ENCODE measurements at places on chromosomes 11 and 22. TPM values are rescaled to one million over a fixed set of nuclear protein-coding genes. Genes with fewer than 3 reads are reported as not detected.
A peak's percentile ranks its signal among the peaks of the same experiment; 100 is the strongest.

DNA sequence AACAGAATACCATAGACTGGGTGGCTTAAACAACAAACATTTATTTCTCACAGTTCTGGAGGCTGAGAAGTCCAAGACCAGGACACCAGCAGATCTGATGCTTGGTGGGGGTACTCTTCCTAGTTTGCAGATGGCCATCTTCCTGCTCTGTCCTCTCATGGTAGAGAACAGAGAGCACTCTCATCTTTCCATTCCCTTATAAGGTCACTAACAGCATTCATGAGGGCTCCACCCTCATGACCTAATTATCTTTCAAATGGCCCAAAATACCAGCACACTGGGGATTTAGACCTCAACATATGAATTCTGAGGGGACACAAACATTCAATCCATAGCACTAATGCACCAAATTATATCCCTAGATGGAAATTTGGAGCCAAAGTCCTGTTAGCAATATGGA, 6.1 kb downstream of the STK33 start:
- no peak for DNase-seq

- no peak for DNase-seq
Observed at GRCh38 chr11:134497586-134497985, 85.5 kb upstream of the B3GAT1 start.

- DNase-seq: no peak
Observed at GRCh38 chr22:47333625-47334024, 571.2 kb downstream of the TBC1D22A start.

GRCh38 chr11:22536071-22536470, 89.6 kb downstream of the FANCF start:
- DNase-seq: no peak

GRCh38 chr11:115716601-115717529, 212.7 kb upstream of the CADM1 start:
- no peak for DNase-seq

- DNase-seq: peak; percentile 69
Observed at GRCh38 chr22:41873391-41873790, 40.5 kb downstream of the SREBF2 start.

GRCh38 chr11:7643314-7643713, 30.0 kb downstream of the CYB5R2 start:
- no peak for DNase-seq

GRCh38 chr11:115317277-115318185, 186.7 kb downstream of the CADM1 start:
- DNase-seq: no peak

GRCh38 chr11:70528046-70528793, 129.9 kb downstream of the CTTN start:
- DNase-seq: no peak

GRCh38 chr11:34327804-34328631, 29.8 kb downstream of the ABTB2 start:
- DNase-seq: no peak

- DNase-seq: no peak
Observed at GRCh38 chr11:19519912-19520641, 192.6 kb upstream of the NAV2 start.

- no peak for DNase-seq
Observed at GRCh38 chr11:12219757-12220156, 109.4 kb downstream of the MICAL2 start.

DNA sequence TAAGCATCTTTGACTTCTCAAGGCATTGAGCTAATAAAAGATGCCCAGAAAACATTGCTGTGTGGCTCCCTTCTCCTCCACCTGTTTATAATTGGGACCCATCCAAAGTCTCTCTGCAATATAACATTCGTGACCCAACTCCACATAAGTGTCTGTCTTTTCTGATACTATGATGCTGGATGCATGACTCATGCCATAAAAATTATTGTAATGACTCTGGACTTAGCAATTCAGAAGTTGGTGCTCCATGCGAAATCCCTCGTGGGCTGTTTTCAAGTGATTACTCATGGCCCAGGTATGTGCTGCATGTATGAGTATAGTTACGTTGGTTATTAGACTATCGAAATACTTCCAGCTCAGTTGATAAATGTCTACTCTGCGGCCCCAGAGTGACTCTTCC, 11.7 kb downstream of the FJX1 start:
- DNase-seq: no peak

GRCh38 chr11:6646576-6646917, 9.1 kb downstream of the DCHS1 start:
- DNase-seq: no peak

GRCh38 chr11:117562136-117562535, 234.5 kb downstream of the CEP164 start:
- DNase-seq: no peak

GRCh38 chr22:43811777-43812148, 342 bp downstream of the EFCAB6 start:
- no peak for DNase-seq

- DNase-seq: peak; percentile 5
Observed at GRCh38 chr11:95299078-95299679, 68.2 kb upstream of the SESN3 start.

The SAMM50 gene
- total RNA-seq: 36.2 TPM

The GRIA4 gene
- total RNA-seq: not detected

The TNNT3 gene
- total RNA-seq: 19.7 TPM

The PARVA gene
- 0.07 TPM for total RNA-seq

The SSH3 gene
- 23.8 TPM for total RNA-seq
